Sigmoid colon (tissue), 7 donors: ENCODE measurements at places on chromosomes 7 and 10. TPM values are rescaled to one million over a fixed set of nuclear protein-coding genes. Genes with fewer than 3 reads are reported as not detected.

The STRIP2 gene
- 0.49 TPM for total RNA-seq

The SLC26A4 gene
- total RNA-seq = 1.2 TPM

DNA sequence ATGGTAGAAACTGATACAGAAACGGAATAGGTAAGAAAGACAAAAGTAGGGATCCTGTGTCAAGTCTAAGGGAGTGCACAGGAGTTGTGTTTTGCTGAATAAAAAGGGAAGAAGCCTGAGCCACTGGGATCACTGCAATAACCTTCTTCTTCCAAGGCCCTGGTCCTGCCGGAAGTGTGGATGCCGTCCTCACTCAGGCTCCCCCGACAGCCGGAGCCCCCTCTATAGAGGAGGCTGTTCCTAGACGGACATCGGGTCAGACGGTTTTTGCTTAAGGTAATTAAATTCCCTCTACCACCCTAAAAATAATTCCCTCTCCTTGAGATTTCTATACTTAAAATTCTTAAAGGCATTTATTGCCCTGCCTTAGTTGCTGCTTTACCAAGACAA lies 566.9 kb downstream of the PTPRN2 start:
- no peak overlapping the region for H3K4me3 ChIP-seq
- no peaks in the 10 kb centered on the region for H3K36me3 ChIP-seq
- H3K4me1 ChIP-seq = peaks cover 8% of the 10 kb centered on the region
- no peak overlapping the region for H3K27ac ChIP-seq
- H3K27me3 ChIP-seq = no peaks in the 10 kb centered on the region
- peak; percentile 44 for DNase-seq

- H3K4me3 ChIP-seq = no peak overlapping the region
- peaks cover 98% of the 10 kb centered on the region for H3K4me1 ChIP-seq
- H3K36me3 ChIP-seq = no peaks in the 10 kb centered on the region
- peak overlapping the region; percentile 96 for H3K27ac ChIP-seq
- no peaks in the 10 kb centered on the region for H3K27me3 ChIP-seq
- no peak for DNase-seq
Observed at GRCh38 chr10:95509251-95509650, 51.9 kb downstream of the SORBS1 start.

DNA sequence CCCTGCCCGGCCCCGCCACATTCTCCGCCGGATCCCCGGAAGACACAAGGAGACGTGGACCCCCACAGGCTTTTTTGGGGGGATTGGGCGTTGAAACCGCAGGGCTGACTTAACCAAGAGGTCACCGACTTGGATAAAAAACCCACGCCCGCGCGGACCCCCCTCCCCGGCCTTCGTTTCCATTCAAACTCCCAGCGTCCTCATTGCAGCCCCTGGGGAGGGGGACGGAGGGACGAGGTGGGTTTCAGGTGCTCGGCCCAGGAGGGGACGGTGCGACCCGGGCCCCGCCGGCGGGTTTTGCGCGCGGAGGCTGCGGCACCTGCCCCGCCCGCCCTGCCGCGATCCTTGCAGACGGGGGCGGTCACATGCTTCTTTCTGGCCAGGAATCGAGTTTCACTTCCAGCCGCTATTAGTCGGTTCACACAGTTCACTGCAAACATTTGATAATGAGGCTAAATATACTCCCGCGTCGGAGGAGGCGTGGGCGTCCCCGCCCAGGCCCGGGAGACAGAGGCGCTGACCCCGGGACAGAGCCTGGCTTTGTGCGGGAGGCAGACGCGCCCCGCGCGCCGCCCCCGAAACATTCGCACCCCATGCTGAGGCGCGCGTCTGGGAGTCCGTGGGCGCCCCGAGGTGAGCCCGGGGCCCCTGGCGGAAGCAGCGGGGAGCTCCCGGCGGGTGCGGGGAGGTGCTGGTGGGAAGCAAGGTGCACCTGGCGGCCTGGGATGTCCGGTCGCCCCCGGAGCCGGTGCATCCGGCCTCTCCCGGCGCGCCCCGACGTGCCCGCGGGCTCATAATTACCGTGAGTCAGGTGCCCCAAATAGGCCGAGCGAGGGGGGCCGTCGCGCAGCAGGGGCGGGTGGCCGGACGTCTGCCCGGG lies 2.7 kb upstream of the PDGFA start:
- H3K4me1 ChIP-seq = peaks cover 39% of the 10 kb centered on the region
- no peaks in the 10 kb centered on the region for H3K36me3 ChIP-seq
- H3K27ac ChIP-seq = peak overlapping the region; percentile 3
- peaks cover 25% of the 10 kb centered on the region for H3K27me3 ChIP-seq
- DNase-seq = no peak
- peak overlapping the region; percentile 42 for H3K4me3 ChIP-seq

DNA sequence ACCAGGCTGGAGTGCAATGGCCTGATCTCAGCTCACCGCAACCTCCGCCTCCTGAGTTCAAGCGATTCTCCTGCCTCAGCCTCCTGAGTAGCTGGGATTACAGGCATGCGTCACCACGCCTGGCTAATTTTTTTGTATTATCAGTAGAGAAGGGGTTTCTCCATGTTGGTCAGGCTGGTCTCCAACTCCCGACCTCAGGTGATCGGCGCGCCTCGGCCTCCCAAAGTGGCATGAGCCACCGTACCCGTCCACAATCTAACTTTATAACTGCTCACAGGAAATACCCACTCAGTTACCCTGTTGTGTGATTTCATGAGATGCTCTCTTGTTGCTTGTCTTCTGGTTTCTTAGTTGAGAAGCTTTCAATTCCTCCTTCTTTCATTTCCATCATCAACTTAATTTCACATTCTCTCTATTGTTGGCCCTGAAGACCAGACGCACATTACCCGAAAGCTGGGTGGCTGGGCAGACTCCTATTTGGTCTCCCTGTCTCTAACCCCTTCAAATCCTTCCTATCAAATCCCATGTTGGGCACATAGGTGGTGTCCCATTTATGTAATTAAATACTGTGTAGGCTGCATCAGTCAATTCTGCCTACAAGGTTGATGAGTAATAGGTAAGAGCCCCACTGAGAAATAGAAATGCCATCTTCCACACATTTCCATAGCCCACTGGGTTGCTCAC lies 1.1 kb upstream of the GSTO2 start:
- H3K27ac ChIP-seq = peak overlapping the region; percentile 92
- no peaks in the 10 kb centered on the region for H3K36me3 ChIP-seq
- no peak for DNase-seq

- peaks cover 24% of the 10 kb centered on the region for H3K4me1 ChIP-seq
- H3K36me3 ChIP-seq = no peaks in the 10 kb centered on the region
- peak; percentile 74 for DNase-seq
- H3K27me3 ChIP-seq = no peaks in the 10 kb centered on the region
- no peak overlapping the region for H3K4me3 ChIP-seq
Observed at GRCh38 chr10:109743146-109743545, 180.2 kb downstream of the XPNPEP1 start.
